ENCODE measurements at places on chromosomes 1 and 21.

- DNase-seq = no peak
Measured at GRCh38 chr1:61318319-61319125, 236.2 kb downstream of the NFIA start.

DNA sequence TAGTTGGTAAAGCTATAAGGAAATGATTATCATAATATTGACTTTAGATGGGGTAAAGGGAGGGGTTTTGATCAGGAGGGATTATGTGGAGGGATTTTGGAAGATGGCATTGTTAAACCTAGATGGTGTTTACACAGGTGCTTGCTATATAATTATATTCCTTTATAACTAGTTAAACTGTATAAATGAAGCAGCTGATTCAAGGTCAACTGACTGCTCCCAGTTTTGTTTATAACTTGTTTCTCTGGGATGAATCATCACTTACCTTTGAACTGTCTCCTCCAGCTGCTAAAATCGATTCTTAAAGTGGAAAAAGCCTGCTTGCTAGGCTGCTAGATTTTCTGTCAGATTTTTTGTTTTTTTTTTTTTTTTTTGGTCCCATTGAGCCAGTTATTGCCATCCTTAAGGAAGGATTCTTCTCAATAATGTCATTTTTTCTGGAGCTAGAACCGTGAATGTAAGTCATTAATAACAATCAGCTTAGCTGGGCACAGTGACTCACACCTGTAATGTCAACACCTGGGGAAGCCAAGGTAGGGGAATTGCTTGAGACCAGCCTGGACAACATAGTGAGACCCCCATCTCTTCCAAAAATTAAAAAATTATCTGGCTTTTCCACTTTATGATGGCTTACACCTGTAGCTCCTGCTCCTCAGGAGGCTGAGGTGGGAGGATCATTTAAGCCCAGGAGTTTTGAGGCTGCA is 153.2 kb downstream of the PIK3R3 start:
- DNase-seq = no peak

- DNase-seq = no peak
Measured at GRCh38 chr1:5448486-5448885, 543.7 kb downstream of the NPHP4 start.

DNA sequence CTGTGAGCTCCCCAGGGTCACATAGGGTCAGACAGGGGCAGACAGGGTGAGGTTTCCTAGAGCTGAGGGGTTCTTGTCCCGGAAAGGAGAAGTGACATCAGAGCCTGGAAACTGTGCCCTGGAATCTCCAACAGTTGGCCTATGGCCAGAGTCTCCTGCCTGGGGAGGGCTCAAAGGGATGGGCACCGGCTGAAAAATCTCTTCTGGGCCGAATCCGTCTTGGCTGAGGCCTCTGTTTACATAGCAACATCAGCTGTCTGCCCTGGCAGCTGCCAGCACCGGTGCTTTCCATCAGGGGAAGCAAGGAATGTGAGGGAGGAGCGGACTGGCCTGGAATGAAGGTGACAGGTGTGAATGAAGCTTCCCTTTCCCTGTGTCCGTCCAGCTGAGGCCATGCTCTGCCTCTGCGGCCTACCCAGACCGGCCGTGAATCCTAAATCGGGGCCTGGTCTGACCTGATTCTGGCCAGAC is 30.7 kb downstream of the VASH2 start:
- no peak for DNase-seq

DNA sequence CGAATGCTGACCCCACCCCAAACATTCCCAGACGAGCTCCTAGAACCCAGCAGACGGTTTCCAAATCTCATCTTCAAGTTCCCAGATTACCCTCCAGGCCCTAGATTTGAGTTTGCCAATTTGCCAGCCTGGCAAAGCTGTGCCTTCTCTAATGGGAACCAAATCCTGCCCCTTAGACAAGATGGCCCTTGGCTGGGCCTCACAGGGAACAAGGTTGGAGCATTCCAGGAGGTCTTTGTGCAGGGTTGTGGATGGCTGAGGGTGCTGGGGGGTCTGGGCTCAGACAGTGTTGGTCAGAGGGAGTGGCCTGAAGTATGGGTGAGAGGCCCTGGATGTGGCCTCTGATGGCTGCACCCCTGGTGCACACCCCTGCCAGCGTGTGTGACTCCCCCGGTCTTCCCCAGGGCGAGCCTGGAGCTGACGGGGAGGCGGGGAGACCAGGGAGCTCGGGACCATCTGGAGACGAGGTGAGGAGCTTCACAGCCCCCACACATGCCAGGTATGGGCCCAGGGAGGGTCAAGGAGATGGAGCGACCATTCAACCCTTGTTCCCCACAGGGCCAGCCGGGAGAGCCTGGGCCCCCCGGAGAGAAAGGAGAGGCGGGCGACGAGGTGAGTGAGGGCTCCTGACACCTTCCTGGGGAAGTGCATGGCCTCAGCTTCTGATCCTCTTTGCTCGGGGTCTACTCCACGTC is 10.2 kb downstream of the COL6A1 start:
- DNase-seq = no peak

DNA sequence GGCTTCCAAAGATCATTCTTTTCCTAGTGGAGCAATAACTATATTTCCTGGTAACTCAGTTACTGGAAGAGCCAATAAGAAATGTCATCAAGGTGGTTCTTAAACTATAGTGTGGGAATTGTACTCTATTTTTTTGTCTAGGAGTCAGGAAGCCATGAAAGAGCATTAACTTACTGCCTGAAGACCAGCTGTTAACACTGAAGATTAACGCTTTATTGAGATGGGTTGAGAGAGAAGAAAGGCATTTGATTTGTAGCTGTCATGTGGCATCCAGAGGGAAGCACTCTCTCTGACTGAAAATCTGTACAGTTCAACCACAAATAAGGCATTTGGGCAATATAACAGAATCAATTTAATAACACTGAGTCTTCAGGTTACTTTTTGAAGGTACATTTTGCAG is 76.0 kb downstream of the DNM3 start:
- DNase-seq = no peak

DNA sequence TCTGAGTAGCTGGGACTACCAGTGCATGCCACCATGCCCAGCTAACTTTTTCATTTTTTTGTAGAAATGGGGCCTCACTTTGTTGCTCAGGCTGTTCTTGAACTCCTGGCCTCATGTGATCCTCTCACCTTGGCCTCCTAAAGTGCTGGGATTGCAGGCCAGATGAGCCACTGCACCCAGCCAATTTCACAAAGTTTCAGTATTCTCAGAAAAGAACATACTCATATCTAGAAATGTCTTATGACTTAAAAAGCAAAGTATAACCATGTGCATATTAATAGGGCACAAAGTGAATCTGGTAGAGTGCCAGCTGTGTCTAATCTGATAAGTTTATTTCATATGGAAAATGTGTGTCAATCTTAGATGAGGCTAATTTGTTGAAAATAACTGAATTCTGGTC is 87.5 kb upstream of the CACYBP start:
- DNase-seq = no peak

DNA sequence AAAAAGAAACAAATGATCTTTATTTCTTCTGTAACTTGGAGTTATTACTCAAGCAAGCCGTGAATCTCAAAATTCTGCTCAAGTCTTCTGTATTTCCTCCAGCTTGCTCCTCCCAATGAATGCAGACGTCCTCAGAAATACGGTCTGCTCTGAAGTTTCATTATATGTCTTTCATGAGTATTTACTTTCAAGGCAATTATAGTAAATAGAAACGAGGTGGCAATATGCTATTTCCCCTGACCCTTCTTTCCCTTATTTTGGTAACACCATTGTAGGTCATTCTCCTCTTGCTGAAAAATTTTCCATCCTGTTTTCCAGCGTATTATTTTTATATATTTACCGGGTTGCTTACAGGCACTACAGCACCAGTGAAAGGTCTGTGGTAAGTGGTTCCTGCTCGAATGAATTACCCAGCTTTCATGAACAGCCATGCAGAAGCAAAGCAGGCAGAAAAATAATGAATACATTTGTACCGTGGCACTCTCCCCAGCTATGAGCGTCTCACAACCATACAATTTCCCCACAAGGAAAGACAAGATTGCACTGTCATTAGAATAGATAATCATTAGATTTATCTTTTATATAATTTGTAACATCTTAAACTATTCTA is 350.9 kb upstream of the PKN2 start:
- no peak for DNase-seq

GRCh38 chr1:234675572-234675971 is 65.6 kb upstream of the IRF2BP2 start:
- no peak for DNase-seq

DNA sequence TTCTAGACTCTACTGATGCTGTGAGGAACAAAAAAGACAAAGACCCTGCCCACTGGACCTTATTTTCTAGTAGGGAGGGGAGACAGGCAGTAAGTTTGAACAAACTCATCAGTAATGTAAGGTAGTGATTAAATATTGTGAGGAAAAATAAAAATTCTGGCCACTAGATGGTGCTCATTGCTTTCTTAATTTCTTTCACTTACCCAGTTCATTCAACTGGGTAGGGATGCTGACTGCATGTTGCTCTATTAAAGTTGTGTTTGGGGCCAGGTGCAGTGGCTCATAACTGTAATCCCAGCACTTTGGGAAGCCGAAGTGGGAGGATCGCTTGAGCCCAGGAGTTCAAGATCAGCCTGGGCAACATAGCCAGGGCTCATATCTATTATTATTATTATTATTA is 6.3 kb upstream of the KYAT3 start:
- DNase-seq = peak; percentile 38

- no peak for DNase-seq
Measured at GRCh38 chr21:45091550-45092322, 17.4 kb downstream of the ADARB1 start.

- no peak for DNase-seq
Measured at GRCh38 chr1:97170300-97170699, 448.7 kb downstream of the PTBP2 start.

DNA sequence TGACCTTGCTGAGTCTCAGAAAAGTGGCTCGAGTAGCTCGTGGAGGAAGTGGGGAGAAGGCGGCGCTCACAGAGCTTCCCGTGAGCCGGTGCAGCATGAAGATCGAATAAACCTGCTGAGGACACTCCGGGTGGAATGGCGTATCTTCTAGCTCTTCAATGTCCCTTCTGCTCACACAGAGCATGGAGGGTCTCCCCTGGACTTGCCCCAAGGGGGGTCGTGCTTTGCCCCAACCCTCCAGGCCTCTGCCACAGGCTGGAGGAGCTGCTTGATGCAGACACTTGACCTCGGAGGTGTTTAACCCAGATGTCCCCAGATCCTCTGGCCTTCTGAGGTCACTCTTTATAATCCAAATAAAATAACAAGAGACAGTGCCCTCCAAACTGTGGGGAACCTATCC is 2.2 kb upstream of the KRTAP10-12 start:
- DNase-seq = no peak

- DNase-seq = peak; percentile 0
Measured at GRCh38 chr1:40808909-40809308, 25.3 kb downstream of the KCNQ4 start.

DNA sequence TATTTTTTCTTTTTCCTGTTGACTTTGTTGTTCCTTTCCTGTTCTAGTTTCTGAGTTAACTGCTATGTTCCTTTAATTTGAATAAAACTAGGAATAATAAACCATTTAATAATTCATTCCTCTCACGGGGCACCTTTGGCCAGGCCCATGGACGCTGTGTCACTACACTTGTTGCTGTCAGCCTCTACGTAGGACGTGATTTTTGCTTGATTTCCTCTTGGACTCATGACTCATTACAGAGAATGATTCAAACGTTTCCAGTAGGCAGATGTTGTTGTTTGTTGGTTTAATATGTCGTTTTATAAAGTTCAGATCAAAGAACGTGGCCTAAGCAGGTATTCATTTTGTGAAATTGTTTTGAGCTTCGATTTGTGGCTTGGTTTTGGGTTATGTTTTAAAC is 9.1 kb upstream of the SLC19A1 start:
- DNase-seq = peak; percentile 43

DNA sequence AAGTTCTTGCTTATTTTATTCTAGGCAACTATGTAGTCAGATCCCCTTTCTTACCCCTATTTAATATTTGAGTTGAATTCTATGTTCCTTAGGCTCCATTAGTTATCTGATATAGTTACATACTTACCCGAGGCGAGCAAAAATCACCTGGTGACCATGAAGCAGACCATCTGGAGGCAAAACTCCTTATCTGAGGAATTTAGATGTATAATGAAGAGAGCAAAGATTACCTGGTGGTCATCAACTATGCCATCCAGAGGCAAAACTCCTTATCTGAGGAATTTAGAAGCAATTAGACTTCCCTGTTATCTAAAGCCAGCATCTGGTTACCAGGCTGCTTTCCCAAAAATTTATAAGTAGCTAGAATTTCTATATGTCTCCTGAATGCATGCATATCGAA is 129.9 kb downstream of the PATJ start:
- no peak for DNase-seq

DNA sequence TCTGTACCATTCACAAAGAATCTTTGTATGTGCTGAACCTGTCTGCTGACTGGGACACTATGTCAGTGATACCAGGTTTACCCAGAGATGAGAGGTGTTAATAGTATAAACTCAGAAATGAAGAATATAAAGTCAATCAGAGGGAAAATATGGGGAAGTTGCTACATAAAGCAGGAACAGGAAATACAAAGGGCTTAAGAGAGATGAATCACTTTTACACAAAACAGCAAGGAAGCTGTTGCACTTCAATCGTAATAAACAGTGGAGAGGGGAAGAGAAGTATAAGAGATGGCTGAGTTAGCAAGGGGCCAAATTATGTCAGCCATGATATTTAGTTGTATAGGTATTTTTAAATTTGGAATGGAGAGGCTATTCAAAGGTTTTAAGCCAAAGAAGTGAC is 890.2 kb upstream of the NCAM2 start:
- peak; percentile 7 for DNase-seq

DNA sequence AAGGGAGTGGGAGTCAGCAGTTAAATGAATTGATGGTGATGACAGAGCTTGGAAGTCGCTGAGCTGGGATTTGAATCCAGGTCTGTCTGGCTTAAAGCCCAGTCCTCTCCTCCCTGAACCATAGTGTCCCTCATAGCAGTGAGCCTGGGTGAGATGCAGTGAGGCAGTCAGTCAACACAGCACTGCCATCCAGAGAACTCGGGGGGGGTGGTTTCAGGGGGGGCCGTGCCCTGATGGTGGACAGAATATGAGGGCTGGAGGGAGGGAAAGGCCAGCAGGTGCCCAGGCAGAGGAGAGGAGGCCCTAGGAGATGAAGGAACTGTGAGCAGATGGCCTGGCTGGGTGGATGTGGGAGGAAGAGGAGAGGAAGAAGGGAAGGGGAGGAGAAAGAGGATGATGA is 405.6 kb downstream of the PTPRU start:
- DNase-seq = no peak

GRCh38 chr21:31092832-31093625 is 54.8 kb upstream of the KRTAP19-8 start:
- no peak for DNase-seq

DNA sequence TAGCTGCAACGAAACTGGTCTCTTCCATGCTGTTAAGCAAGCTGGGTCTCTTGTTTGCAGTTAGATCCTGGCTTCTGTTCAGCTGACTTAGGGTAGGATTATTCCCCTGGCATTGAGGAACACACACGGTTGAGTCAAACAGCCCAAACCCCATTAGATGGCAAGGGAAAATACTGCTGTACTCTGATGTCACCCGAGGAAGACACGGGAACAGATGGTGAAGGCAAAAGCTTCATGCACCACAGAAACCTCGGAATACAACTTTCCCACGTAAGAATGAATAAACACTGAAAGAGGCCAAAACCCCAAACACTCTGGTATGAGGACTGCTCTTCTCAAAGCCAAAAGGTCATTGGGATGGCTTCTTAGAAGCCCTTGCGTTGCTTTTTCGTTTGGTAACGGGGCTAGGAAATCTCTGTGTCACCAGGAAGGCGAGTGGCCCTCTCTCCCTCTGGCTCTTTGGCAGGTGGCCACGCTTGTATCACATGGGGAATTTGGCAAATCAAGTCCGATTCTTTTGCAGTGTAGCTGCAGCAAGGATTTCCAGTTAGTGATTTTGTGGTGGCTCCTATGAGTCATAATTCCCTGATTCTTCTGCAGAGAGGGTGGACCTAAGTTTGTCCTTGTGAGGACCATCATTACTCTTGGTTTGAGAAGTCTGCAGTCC is 16.7 kb upstream of the LYST start:
- DNase-seq = no peak

All from GF-D8 (cell line).